ENCODE measurements at places on chromosomes 2 and 18.

DNA sequence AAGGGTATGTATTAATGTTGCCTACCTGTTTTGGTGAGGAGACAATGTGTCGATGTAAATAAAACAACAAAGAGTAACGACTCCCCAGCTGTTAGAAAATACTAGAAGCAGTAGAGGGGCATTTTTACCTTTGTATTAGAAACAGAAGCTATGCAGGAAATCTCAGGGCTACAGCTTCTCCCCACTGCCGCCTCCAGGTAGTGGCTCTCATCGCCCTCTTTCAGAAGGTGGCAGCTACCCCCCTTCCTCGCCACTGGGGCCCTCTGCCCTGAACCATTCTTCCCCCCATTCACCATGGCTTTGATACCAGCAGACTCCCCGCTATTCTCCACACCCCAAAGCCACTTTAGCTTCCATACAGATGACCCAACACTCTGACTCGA lies 6.7 kb downstream of the PLA2R1 start:
- no peak for DNase-seq

GRCh38 chr18:26547646-26548414 lies 523 bp downstream of the KCTD1 start:
- peak; percentile 71 for DNase-seq

- DNase-seq, result no peak
These were observed 390.1 kb upstream of the ST6GAL2 start for GRCh38 chr2:107276034-107276433.

DNA sequence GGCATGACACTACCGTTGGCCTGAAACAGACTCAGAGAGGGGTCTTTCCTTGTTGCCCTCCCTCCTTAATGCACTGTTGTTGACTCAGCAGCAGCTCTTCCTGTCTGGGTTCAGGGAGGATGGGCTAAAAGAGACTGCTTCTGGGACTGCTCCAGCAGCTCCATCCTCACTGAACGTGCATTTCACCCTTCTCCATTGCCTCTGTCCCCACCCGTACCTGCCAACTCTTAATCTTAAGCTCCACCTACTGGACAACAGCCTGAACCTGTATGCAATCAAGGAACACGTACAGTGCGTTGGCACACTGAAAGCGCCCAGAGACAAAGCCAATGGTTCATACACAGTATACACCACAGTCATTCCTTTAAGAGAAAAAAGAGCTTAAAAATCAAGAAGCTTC lies 230.8 kb upstream of the RAB6C start:
- peak; percentile 69 for DNase-seq

- DNase-seq, result no peak
These were observed 4.4 kb downstream of the POU3F3 start for GRCh38 chr2:104858006-104858978.

GRCh38 chr2:3784731-3785130 lies 81.4 kb downstream of the DCDC2C start:
- peak; percentile 15 for DNase-seq

DNA sequence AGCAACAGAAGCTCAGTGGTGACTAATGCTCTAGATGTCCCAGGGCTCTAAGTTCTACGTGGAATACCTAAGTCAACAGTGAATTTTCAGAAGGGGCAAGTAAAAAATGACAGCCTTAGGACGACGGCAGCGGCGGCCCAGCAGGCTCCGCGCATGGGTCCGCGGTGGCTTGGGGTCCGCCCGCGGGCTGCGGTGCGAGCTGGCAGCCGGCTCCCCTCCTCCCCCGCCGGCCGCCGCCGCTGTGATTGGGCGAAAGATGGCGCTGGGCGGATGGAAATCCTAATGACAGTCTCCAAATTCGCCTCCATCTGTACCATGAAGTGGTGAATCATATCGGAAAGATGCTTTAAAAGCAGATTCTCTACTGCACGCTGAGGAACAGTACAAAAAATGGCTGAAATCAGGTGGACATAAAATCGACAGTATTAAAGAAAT lies 74.7 kb downstream of the HNRNPLL start:
- DNase-seq, result peak; percentile 43

GRCh38 chr2:39432701-39433100 lies 4.4 kb downstream of the MAP4K3 start:
- DNase-seq, result no peak

DNA sequence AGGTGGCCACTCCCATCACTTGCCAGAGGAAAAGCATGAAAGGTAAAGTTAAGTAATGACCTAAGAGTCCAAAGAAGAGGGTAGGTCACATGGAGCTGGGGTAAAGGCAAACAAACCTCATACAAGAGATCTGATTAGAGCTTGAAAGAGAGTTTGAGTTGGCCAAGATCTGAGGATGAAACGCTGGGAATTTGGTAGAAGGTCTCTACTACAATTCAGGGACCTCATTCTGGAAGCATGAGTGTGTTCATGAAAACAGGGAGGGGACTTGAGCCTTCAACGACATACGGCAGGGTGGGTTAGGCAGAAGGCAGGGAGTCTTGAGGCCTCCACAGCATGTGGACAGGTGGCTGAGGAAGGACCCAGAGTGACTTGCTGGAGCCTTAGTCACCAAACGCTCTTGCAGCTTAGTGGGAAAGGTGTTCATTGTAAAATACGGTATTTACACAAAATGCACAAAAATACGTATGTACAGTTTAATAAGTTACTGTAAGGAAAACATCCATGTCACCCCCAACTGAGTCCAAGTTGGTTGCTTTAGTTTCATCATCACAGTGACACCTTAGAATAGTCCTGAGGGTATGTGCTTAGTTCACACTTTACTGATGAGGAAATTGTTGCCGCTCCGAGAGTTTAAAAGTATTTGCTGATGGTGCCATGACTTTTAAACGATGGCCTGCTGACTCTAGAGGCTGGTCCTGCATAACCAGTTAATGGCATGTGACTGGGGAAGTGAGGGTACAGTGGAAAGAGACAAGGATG lies 5.0 kb upstream of the FARP2 start:
- DNase-seq, result no peak

- DNase-seq, result peak; percentile 77
These were observed 108.2 kb downstream of the GAREM1 start for GRCh38 chr18:32362484-32362883.

GRCh38 chr2:149033716-149034115 lies 4.8 kb upstream of the LYPD6B start:
- peak; percentile 63 for DNase-seq

GRCh38 chr2:4898706-4899105 lies 793.5 kb upstream of the SOX11 start:
- DNase-seq, result peak; percentile 76

- DNase-seq, result no peak
These were observed 111.5 kb downstream of the MGAT5 start for GRCh38 chr2:134365356-134365755.

DNA sequence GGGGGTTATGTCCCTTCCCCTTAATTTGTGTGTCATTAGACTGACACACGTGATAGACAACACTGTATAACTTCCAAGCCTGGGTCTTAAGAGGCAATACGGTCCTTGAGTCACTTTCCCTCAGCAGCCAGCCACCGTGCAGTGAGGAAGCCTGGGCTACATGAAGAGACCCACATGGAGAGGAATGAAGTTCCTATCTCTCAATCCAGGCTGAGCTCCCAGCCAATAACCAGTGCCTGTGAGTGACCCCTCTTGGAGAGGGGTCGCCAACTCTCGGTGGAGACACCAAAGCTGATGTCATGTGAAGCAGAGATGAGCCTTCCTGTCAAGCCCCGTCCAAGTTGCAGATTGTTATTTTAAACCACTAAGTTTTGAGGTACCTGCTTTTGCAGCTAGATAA lies 5.7 kb upstream of the WDSUB1 start:
- DNase-seq, result no peak

DNA sequence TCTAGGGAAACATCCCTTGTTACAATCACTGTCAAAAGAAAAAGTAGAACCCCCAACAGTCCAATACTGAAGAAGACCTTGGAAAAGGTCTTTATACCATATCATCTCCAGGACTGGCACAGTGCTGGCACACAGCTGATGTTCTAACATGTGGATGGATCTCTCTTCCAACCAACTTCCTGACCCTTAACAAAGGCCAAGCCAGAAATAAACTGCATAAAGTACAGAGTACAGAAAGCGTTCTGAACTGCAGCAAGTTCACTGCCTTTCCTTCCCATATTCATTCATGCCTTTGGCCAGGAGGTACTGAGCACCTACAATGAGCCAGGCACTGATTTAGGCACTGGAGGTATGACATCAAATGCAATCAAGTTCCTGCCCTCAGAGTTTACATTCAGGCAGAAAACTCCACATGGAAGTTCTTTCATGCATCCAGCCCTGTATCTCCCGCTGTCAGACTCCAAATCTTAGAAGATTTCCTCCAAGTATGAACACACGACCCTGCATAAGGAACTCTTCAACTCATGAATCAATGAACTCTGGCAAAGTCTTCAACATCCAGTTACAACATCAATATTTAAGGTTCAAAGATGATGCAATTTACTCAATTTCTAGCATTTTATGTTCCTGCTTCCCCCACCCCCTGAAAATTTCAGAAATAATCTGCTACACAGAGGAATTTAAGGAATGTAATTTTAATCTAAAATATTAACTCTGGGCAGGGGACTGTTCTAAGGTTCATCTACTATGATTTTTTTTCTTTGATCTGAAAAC lies 33.8 kb downstream of the ACVR1 start:
- DNase-seq, result no peak

- DNase-seq, result no peak
These were observed 8.5 kb upstream of the PAX3 start for GRCh38 chr2:222307143-222307756.

DNA sequence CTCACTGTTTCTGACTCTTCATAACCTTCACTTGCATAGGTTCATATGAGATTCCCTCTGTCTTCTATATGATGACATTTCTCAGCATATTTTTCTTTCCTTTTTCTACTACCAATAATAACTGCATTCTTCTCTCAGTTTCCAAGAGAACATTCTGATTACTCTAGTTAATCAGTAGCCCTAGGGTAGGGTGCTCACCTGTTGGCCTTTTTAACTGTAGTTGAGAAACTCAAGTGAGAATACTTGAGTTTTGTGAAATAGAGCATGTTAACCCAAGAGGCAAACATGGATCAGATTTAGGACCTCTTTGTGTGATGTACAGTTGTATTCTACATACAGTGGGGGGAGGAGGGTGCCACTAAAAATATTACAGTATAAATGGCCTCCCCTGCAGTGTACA lies 308.0 kb downstream of the CMPK2 start:
- no peak for DNase-seq

GRCh38 chr2:229922449-229923386 lies at the start of gene FBXO36:
FBXO36 (plus strand) TSS chr2:229922503; CDS start chr2:229922514, 11 bp downstream.
- peak; percentile 68 for DNase-seq

GRCh38 chr2:45422921-45423320 lies 188.1 kb downstream of the SRBD1 start:
- DNase-seq, result no peak

DNA sequence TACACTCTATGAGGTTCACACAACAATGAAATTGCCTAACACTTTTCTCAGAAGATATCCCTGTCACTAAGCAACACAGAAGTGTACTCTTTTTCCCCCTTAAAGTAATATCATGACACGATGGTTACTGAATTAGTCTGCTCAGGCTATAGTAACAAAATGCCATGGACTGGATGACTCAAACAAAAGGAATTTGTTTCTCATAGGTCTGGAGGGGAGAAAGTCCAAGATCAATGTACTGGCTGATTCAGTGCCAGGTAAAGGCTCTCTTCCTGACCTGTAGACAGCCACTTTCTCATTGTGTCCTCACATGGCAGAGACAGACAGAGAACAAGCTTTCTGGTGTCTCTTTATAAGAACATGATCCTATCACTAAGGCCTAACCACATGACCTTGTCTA lies 211.9 kb downstream of the RBM43 start:
- peak; percentile 96 for DNase-seq

- DNase-seq, result peak; percentile 20
These were observed 66.0 kb upstream of the CCDC85A start for GRCh38 chr2:56117764-56118163.

GRCh38 chr2:37501113-37501512 lies 156.7 kb downstream of the QPCT start:
- DNase-seq, result no peak

All from bronchial epithelial cell (primary cell).